Stimulated activated CD4-positive, alpha-beta T cell treated with anti-CD3 and anti-CD28 coated beads, Interleukin-12 subunit alpha, Interleukin-12 subunit beta, amount 100 ng/mL, for 48 hours (primary cell): ENCODE measurements at places on chromosomes 5 and 9.

GRCh38 chr9:112119225-112120029, 55.7 kb downstream of the SUSD1 start:
- no peak for DNase-seq

GRCh38 chr9:18786911-18787650, 245.9 kb downstream of the SAXO1 start:
- no peak for DNase-seq

GRCh38 chr5:2430606-2431005, 320.9 kb downstream of the IRX2 start:
- DNase-seq: no peak

- no peak for DNase-seq
Observed at GRCh38 chr5:173960986-173961385, 28.0 kb upstream of the C5orf47 start.

- no peak for DNase-seq
Observed at GRCh38 chr9:24620741-24621140, 75.0 kb upstream of the IZUMO3 start.

DNA sequence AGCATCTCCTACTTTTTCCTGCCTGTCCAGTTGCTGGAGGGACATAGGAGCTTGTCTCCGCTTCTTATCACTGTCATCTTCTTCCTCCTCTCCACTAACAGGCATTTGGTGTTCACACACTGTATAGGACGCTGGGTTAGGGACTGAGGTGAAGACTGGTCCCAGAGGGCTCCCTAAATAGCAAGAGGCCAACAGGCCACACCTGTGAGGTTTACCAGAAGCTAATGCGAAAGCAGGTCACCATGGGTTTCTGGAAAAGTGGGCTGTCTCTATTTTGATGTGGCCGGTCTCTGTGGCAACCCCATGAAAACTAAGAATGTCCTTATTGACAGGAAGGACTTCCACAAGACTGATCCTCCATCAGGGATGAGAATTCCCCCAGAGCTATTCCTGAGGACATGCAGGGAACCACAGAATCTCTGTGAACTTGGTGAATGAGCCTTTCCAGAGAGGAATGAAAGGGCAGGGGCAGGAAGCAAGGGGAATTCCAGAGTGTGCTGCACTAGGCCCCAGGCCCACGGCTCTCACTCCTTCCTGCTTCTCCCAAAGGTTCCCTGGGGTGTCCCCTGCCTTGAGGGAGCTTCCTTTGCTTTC, 61.7 kb downstream of the DAP start:
- DNase-seq: no peak

GRCh38 chr9:121055642-121056143, 5.6 kb upstream of the C5 start:
- no peak for DNase-seq

- DNase-seq: no peak
Observed at GRCh38 chr9:78866207-78867132, 569.5 kb downstream of the PSAT1 start.

DNA sequence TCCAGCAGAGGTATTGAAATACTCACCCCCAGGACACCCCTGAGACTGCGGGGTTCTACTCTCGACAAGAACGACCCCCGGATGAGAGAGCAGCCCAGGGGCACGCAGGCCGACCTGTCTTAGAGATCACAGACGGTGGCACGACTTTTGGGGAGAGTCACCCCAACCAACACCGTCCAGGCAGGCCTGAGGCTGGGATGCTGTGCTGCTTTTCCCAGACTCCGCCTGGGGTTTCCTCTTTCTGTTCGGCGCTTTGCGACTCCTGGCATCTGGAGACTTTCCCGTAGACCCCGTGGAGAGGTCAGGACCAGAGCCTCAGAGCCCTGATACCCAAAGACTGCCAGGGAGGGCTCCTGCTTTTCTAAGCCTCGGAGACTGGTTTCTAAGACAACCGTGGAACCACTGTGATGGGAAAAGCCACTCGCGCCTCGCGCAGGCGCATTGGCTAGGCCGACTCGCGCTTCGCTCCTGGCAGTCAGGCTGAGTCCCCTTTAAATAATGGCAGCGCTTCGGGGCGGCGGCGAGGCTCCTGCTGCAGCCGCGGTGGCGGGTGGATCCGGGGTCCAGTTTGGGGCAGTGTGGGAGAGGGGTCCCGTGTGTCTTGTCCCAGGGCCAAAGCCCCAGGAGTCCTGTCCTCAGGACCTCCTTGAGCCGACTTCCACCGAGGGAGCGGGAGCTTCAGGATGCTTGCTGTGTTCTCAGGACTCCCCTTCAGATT, 484.0 kb downstream of the SPATA31A7 start:
- no peak for DNase-seq

DNA sequence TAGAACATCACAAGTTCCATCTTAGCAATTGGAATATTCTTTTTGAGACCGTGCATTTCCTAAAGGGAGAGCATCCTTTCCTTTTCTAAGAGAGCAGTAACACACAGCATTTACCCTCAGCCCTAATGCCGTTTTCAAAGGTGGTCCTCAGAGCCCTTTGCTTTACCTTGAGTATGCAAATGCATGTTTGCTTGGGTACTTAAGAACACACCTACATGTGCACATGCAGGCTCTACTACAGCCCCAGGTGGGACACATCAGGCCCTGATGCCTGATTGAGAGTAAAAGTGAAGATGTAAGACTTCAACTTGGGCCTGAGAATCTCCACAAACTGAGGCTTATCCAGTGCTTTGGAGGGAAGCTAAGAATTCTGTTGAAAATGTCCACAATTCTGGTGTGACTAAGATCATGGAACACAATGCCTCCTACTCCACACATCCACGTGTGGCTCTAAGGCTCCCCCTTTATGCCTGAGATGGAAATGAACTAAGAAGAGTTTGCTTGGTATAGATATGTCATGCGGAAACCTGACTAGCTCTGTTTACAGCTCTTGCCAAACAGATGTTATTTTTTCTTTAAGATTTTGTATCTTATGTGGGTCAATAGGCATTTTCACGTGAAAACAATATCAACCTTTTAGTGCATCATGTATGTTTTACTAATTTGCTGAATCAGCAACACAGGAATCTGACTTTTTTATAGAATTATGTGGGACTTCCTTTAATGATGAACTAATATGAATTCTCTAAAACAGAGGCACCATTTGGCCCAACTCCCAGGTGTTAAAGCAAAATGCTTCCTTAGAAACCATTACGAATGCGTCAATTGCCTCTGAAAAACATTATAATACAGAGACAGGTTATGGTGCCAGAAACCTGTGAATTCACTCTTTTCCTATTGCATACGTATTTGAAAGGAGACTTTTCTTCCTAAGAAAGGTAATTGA, 48.9 kb upstream of the SLC2A8 start:
- DNase-seq: no peak

GRCh38 chr5:149363358-149363757, 5.5 kb downstream of the PCYOX1L start:
- DNase-seq: no peak

GRCh38 chr9:34611811-34612787, at the start of gene RPP25L:
RPP25L (minus strand) TSS chr9:34612097; CDS start chr9:34611296, 801 bp downstream.
- peak; percentile 76 for DNase-seq

DNA sequence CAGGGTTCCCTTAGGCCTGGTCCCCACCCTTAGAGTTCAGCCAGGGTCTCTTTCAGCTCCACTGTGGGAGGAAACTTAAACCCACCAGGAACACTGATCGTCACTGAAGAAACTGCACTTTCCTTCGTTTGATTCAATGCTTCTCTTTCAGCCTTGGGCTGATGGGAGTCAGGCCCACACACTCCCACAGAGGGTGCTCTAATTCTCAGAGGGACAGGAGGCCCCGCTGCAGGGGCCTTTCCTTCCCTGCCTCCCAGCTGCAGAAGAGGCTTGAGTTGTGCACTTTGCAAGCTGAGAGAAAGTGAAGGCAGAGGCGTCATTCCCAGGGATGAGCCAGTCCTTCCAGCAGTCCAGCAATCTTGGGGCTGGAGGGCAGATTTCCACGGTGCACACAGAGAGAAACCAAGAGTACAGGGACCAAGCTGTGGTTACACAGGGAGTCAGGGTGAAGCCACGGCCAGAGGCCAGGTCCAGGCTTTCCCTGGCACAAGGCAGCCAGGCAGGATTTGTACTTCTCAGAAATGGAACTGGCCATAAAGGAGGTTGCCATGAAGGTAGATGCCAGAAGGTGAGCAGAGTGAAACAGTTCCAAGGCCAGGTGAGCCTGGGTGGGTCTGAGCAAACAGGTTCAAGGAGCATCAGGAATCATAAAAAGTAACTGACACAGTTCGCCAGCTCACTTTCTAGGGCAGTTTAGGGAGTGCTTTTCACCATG, 10.4 kb upstream of the GLIPR2 start:
- DNase-seq: no peak

- DNase-seq: no peak
Observed at GRCh38 chr5:128671943-128672342, 133.9 kb upstream of the FBN2 start.

GRCh38 chr9:108367188-108367587, 488.6 kb downstream of the ACTL7B start:
- no peak for DNase-seq

- peak; percentile 4 for DNase-seq
Observed at GRCh38 chr5:13866792-13867191, 77.7 kb downstream of the DNAH5 start.

DNA sequence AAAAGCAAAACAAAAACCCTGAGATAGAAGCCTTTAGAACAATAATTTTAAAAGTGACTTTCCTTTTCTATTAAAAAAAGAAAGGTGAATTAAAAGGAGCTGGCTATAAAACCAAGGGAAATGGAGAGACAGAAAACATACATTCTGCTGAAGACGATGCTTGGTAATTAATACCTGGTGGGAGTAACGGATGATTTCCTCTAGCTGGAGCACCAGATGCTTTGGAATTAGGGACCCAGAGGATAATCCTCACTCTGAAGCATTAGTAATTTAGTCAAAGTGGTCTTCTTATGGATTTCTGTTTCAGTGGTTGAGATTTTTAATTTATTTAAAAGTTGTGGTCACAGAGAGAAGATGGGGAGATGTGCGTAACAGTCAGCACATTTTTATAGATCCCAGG, 982.5 kb downstream of the TLE4 start:
- DNase-seq: no peak

DNA sequence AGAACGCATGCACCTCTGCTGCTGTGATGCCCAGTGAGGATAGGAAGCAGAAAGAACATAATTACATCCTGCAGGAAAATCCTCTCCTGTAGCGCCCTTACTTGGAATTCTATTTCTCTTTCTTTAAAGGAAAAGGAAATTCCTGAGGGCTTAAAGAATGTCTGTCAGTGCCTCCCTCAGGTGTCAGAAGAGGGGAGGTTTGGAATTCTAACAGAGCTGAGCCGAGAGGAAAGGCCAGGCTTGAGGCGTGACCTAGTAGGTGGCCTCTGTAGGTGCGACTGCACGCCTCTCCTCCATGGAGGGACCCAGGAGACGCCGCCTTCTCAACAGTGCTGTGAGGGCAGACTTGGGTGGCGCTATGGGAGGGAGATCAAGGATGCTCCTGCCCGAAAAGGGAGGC, 55.9 kb upstream of the ERCC6L2 start:
- DNase-seq: no peak

DNA sequence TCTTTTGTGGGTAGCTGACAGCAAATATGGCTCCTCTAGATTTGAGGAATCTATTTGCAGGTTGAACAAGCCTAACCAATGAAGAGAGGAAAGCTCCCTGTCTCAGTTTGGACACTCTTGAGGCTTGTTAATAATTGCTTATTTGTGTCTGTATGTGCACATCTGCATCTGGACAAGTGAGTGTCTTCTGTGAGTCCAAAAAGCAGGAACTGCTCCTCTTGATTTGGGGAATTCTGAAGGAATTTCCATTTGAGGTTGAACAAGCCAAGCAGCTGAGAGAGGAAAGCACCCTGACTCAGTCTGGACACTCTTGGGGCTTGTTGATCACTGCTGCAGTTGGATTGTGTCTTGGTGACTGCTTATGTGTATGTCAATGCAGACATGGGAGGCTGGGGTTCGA, 211.6 kb downstream of the DTWD2 start:
- DNase-seq: no peak

DNA sequence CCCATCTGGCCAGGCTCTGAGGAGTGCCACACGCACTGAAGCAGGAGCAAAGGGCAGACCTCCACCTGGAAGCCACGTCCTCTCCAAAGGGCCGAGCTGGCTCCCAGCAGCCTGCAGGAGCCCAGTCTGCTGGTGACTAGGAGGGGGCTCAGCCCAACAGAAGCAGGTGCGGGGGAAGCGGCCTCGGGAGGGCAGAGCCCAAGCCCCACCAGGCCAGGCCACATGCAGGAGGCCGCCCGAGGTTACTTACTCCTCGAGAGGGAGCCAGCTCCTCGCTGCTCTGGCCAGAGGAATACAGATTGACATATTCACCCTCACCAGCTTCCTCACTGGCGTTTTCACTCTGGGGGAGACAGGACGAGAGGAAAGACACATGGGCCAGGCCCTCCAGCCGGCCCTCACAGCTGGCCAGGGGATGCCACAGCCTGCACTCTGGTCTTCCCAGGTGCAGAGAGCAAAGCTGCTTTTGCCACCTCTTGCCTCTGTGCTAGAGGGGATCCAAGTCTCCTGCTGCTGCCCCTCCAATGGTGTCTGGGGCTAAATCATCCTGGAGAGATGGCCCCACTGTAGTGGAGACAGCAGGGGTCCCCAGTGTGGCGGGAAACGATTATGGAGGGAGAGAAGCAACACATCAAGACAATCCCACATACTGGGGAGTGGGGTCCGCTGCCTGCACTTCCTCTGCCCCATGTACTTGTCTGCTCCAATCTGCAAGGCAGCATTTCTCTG, 58.6 kb downstream of the PRRT1B start:
- DNase-seq: no peak

GRCh38 chr9:83424831-83425230, 113.4 kb downstream of the FRMD3 start:
- DNase-seq: no peak

GRCh38 chr9:87285183-87285850, 212.3 kb upstream of the DAPK1 start:
- no peak for DNase-seq

DNA sequence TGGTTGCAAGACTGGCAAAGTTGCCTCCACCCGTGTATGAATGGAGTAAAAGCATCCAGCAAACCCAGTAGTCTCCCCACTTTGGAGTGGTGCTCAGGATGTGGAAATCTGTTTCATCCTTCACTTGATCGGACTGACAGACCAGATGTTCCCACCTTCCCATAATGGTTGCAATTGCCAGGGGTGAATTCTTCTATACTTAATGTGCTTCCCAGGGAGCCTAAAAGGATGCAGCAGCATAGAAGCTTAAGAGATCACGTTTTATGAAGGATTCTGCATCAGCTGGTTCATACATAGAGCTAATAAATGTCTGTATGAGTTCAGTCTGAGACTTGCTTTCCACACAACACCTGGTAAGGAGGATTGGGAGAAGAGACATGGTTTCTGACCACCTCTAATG, 198.8 kb upstream of the S1PR3 start:
- DNase-seq: no peak

DNA sequence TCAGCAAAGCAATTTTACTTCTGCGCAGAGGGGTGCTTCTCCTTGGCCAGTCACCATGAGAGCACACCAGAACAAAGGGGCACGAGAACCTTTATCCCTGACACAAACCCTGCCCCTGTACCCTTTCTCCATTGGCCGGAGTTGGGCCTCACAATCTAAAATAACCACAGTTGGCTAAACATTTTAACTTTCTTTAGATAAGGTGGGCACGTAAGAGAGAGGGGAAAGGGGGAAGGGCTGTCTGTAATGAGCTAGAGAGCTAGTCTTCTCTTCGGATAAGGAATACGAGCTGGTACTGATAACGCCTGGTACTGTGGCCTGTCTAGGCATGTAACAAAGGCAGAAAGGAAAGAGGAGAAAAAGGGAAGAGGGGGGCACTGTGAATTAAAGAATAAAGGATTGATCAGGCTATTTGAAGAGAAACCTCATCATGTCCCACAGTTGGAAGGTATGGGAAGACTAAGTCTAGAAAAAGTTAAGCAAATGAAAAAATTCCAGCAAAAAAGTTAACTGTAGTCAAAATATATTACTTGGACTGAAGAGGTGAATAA, 1.8 kb upstream of the IARS1 start:
- no peak for DNase-seq
